ENCODE measurements at places on chromosomes 1 and 21.

DNA sequence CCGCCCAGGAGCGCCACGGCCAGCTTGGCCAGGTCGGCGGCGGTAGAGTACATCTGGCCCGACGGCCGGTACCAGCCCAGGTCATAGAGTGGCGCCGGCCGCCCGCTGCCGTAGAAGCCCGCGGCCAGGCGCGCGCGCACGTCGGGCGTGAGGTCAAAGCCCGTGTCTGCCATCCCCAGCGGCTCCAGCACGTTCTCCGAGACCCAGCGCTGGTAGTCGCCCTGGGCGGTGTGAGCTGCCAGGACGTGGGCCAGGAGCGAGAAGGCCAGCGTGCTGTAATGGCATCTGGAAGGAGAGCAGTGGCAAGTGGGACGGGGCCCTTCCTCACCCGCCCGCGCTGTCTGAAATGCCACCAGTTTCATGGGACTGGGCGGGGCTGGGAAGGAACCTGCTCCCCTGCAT, 18.9 kb downstream of the LACTBL1 start:
- DNase-seq: no peak

GRCh38 chr1:115084902-115085511, 4.3 kb downstream of the TSPAN2 start:
- no peak for DNase-seq

GRCh38 chr1:67300561-67300960, 7.1 kb upstream of the IL12RB2 start:
- no peak for DNase-seq

DNA sequence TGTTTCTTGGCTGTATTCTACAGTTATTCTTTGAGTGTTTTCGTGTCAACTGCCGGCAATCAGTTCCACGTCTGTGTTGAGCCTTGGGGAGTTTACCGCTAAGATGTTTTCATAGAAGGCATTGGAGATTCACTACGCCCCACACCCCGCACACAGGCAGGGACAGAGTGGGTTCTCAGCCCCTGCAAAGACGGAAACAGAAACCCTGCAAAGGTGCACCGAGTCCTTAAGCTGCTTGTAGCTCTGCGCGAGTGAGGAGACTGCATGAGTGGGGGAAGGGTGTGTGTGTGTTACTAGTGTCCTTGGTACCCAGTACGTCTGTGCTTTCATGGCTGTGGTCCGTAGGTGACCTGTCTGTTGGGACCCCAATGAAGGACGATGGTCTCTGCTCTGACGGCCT, 1.9 kb downstream of the LHX4 start:
- peak; percentile 43 for DNase-seq

DNA sequence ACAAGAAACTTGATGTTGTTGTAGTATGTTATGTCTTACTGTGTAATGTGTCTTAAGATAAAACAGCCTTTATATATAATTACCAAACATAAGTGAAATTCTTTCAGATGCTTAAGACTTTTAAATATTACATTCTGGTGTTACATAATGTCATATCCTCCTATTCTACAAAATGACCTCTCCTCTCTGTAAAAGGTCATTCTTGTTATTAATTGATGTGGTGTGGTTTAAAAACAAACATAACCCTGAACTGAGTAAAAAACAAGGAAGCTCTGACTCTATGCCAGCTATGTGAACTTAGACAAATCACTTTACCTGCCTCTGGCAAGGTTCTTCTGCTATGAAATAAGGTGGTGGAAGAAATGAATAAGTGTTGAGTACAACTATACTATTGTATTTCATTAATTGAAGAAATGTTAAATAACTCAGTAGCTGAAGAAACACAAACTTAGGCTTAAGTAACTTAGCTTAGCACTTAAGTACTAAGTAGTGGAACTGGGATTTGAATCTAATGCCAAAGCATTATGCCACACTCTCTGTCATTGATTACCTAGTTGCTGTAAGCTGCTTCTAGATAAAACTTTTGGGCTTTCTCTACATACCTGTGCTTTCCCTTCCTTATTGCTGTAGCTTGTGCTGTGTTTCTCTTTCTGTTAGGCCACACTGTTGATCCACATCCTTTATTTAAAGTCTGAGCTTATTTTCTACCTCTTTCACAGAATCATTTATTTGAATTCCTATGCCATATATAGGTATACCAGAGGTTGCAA, 859 bp upstream of the ANGPTL1 start:
- no peak for DNase-seq

DNA sequence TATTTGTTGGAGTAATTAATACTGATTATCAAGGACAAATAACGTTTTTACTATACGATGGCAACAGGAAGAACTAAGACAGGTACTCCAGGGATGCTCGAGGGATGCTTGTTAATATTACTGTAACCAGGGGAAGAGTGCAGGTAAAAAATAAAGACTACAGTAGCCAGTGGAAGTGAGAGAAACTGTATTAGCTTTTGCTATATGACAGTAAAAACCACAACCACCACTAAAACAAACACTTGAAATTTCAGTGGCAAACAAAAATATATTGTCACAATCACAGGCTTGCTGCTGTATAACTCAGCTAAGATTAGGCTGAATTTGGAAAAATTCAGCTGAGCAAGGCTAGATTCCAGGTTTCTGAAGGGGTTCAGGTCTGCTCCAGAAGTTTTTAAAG, 812.6 kb upstream of the ADGRL4 start:
- no peak for DNase-seq

DNA sequence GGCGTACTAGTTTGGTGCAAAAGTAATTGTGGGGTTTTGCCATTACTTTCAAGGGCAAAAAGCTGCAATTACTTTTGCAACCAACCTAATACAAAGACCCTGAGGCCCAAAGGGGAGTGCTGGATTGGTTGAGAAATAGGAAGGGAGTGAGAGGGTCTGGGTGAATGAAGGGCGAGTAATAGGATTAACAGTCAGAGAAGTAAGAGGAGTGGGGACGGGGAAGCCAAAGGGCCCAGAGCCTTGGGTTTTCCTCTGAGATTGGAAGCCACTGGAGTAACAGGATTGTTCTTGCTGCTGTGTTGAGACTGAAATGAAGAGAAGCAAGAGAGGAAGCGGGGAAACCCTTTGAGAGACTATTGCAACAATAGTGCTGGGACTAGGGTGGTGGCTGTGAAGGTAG, 19.0 kb upstream of the PRELP start:
- DNase-seq: no peak

- no peak for DNase-seq
Observed at GRCh38 chr21:16058896-16059295, 329.1 kb downstream of the USP25 start.

DNA sequence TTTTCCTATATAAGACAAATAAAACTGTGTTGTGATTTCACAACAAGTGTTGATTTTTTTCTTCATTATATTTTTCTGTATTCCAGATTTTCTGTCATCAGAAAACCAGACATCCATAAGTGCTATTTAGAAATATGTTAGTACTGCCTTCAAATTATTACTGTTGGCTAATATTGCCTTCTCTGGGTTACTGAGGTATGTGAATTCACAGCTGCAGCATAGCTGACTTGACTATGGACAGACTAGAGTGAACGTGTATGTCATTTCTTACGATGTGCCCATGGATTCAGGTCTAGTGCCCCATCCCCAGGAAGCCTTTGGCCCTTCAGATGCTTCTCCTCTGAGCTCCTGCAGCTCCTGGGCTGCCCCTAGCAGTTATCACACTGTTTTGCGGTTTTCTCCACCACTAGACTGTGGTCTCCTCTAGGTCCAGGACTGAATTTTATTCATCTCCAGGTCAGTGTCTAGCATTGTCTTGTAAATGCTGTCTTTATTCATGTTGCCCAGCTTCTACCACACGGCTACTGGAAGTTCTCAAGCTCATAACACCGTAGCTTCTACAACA, 118.5 kb downstream of the FGGY start:
- no peak for DNase-seq

DNA sequence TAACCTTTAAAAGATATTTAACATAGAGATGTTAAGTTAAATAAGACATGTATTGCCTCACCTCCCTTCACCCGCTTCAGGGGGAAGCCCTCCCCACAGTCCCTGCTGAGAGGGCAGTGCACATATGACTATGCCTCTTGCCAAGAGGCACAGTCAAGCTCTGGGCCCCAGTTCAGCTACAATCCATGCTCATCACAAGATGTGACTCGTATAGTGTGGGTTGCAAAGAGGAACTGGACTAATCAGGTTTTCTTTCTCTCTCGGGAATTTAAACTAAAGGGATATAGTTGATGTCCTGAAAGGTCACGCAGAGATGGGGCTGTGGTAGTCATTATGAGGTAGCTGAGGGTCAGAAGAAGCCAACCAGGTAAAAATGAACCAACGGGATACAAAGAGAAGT, 35.6 kb downstream of the LYST start:
- DNase-seq: no peak

GRCh38 chr1:95176861-95177260, 57.1 kb upstream of the RWDD3 start:
- no peak for DNase-seq

GRCh38 chr1:16458831-16459230, 18.3 kb downstream of the NECAP2 start:
- peak; percentile 16 for DNase-seq

- no peak for DNase-seq
Observed at GRCh38 chr1:30761381-30762151, 4.0 kb upstream of the LAPTM5 start.

- peak; percentile 36 for DNase-seq
Observed at GRCh38 chr21:35400233-35400939, 351.3 kb upstream of the RUNX1 start.

- DNase-seq: peak; percentile 54
Observed at GRCh38 chr1:47416319-47417169, 459 bp downstream of the FOXE3 start.

DNA sequence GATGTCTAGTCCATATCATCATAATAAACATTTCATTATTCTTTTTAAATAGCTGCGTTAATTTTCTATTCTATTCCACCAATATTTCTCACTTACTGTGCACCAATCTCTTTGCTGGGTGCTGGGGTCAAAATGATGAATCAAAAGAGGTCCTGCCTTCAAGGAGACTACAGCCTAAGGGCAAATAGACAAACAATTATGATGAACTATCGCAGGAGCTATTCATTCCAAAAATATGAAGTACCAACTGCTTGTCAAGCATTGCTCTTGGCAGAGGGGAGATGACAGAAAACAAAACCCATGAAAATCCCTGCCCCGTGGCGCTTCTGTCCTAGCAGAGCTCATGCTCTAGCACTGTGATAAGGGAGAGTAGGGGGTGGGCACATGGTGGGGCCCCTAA, 28.8 kb upstream of the SLC26A9 start:
- no peak for DNase-seq

GRCh38 chr21:40754466-40754865, 92.5 kb downstream of the DSCAM start:
- DNase-seq: no peak

- no peak for DNase-seq
Observed at GRCh38 chr1:88357729-88358128, 326.3 kb upstream of the PKN2 start.

GRCh38 chr1:91080650-91081049, 58.8 kb upstream of the ZNF644 start:
- no peak for DNase-seq

- no peak for DNase-seq
Observed at GRCh38 chr1:62082456-62083363, 111.9 kb upstream of the L1TD1 start.

DNA sequence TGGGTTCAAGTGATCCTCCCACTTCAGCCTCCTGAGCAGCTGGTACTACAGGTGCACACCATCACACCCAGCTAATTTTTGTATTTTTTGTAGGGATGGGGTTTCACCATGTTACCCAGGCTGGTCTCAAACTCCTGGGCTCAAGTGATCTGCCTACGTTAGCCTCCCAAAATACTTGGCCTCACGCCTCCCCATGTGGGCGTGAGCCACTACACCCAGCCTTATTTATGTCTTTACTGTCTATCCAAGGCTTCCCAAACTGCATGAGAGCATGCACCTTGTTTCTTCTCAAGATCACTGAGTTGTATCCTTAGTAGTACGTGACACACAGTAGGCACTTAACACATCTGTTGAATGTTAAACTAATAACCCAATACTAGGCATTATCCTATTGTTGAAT, 14.2 kb downstream of the WASF2 start:
- no peak for DNase-seq

DNA sequence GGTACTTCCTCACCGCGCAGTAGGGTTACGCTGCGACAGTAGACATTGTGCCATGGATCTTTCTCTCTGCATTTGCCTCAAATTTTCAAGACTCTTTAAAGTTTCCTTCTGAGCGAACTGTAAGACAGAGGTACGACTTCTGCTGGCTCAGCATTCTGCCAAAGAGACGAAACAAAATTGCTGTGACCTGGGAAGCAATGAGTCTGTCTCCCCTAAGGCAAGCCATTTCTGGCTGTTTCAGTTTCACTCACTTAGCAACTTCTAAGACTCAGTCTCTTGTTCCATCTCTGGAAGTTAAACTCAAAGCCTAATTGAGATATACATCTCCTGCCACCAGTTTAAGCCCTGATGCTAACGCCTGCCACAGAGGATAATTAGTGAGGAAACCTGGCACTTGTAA, 510.9 kb upstream of the DAB1 start:
- DNase-seq: no peak

- no peak for DNase-seq
Observed at GRCh38 chr1:240245629-240246020, 153.9 kb downstream of the FMN2 start.

DNA sequence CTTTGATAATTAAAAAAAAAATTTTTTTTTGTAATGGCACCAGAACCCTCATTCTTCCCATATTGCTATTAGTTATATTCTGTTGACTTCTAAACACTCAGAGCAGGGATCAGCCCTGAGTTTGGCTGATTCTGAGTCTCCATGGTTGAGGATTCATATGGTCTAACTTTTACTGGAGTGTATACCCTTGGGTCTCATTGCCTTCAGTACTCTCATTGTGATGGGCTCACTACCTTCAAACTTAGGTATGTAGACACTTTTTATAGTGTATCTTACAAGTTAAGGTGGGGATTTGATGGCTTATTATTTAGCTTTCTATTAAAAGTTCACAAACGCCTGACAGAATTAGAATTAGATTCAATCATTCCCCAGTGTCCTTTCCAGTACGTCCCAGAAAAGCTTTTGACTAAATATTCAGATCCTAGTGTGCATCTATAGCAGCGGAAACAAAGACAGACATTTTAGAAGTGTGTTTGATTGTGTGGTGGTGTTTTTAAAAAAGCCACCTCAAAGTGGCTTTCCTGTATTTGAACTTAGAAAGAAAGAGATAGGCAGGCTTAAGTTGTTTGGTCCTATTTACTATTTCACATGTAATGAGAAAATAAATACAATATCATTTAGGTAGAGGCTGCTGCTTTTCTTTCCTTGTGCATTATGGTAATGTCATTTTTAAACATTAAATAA, 1.4 kb downstream of the MACF1 start:
- no peak for DNase-seq

- DNase-seq: no peak
Observed at GRCh38 chr21:29568020-29568697, 269.4 kb downstream of the BACH1 start.

GRCh38 chr1:2956576-2956975, 64.7 kb upstream of the ACTRT2 start:
- DNase-seq: no peak

DNA sequence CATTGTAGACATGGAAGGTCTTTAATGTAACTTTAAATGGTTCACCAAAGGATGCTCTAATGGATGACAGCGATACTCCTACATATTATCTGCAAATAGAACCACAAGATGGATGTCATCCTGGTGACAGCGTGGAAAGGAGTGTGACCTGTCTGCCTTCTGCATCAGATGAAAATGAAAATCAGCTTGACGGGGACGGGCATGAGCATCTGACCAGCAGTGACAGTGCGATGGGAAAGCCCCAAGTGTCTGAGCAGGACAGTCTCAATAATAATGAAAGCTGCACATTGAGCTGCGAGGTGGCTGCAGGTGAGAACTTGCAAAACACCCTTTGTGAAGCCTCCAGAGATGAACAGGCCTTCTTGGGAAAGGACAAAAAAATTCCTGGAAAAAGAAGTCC, 25.2 kb downstream of the CNST start:
- no peak for DNase-seq
